ENCODE measurements at places on chromosomes 16 and 17.

DNA sequence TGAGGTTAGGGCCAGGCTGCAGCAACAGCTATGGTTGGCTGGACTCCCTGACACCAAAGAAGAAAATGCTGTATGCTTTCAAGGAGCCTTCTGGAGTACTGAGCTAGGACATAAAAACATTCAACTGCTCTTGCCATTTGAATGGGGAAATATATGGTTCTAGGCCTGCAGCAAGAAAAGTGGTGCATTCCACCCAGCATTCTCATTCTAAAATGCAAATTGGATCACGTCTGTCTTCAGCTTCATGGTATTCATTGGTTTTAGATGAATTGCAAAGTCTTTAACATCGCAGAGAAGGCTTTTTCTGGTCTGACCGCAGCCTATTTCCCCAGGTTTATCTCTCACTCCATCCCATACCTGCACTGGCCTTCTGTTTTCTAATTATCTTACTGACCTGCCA lies 27.1 kb upstream of the SOX9 start:
- H3K27ac ChIP-seq, result no peak overlapping the region
- no peaks in the 10 kb centered on the region for H3K36me3 ChIP-seq
- H3K27me3 ChIP-seq, result no peaks in the 10 kb centered on the region
- no peak overlapping the region for H3K4me3 ChIP-seq
- no peaks in the 10 kb centered on the region for H3K4me1 ChIP-seq

- peaks cover 31% of the 10 kb centered on the region for H3K36me3 ChIP-seq
- no peaks in the 10 kb centered on the region for H3K4me1 ChIP-seq
- no peaks in the 10 kb centered on the region for H3K27me3 ChIP-seq
- H3K27ac ChIP-seq, result no peak overlapping the region
Measured at GRCh38 chr17:39530513-39530912, 69.2 kb downstream of the CDK12 start.

GRCh38 chr17:5813357-5813756 lies 229.0 kb upstream of the NLRP1 start:
- no peak overlapping the region for H3K4me3 ChIP-seq
- no peak overlapping the region for H3K27ac ChIP-seq
- no peaks in the 10 kb centered on the region for H3K36me3 ChIP-seq
- H3K27me3 ChIP-seq, result peaks cover 17% of the 10 kb centered on the region
- DNase-seq, result no peak
- no peaks in the 10 kb centered on the region for H3K4me1 ChIP-seq

- H3K27ac ChIP-seq, result no peak overlapping the region
- H3K36me3 ChIP-seq, result peaks cover 30% of the 10 kb centered on the region
- no peaks in the 10 kb centered on the region for H3K27me3 ChIP-seq
- H3K4me3 ChIP-seq, result no peak overlapping the region
- no peaks in the 10 kb centered on the region for H3K4me1 ChIP-seq
Measured at GRCh38 chr17:50354776-50355175, 8.8 kb downstream of the XYLT2 start.

GRCh38 chr17:10754109-10754508 lies 24.3 kb upstream of the TMEM220 start:
- H3K4me3 ChIP-seq, result no peak overlapping the region
- H3K4me1 ChIP-seq, result no peaks in the 10 kb centered on the region
- H3K27me3 ChIP-seq, result peaks cover 5% of the 10 kb centered on the region
- no peak for DNase-seq

DNA sequence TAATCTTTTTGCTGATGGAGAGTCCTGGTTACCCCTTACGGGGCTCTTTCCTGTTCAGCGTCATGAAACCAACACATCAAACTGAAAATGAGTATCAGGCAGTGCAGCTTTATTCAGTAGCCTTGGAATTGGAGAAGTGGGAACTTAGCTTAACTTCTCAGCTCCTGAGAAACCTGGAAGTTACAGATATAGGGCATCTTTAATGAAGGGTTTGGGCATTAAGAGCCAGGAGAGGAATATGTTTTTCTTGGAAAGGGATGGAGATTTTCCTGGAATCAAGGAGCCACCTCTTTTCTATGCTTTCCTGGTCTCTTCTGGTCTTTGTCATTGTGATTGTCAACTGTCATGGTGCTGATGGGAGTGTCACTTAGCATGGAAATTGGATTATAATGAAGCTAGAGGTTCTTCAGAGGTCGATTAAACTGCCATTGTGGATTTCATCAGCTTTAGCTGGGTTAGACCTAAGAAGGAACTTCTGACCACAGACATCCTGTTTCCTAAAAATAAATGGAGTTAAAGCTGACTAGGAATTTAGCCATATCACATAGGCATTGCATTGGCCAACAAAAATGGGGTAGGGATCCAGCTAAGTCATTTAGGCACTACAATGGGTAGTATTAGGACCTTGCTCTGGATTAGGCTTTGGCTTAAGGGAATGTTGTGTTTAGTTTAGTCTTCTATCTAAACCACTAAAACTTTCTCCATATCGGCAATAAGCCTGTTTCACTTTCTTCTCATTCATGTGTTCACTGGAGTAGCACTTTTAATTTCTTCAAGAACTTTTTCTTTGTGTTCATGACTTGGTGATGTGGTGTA lies 186.4 kb downstream of the BCAS3 start:
- no peaks in the 10 kb centered on the region for H3K4me1 ChIP-seq
- no peak for DNase-seq
- H3K27ac ChIP-seq, result no peak overlapping the region
- H3K27me3 ChIP-seq, result no peaks in the 10 kb centered on the region
- H3K36me3 ChIP-seq, result no peaks in the 10 kb centered on the region
- H3K4me3 ChIP-seq, result no peak overlapping the region

- H3K27ac ChIP-seq, result no peak overlapping the region
- H3K36me3 ChIP-seq, result no peaks in the 10 kb centered on the region
- no peaks in the 10 kb centered on the region for H3K4me1 ChIP-seq
- H3K27me3 ChIP-seq, result no peaks in the 10 kb centered on the region
- no peak for DNase-seq
Measured at GRCh38 chr17:11511696-11512095, 86.6 kb upstream of the DNAH9 start.

- H3K36me3 ChIP-seq, result no peaks in the 10 kb centered on the region
- DNase-seq, result no peak
- no peak overlapping the region for H3K27ac ChIP-seq
- H3K27me3 ChIP-seq, result peaks cover 67% of the 10 kb centered on the region
Measured at GRCh38 chr16:51155820-51156806, 5.0 kb upstream of the SALL1 start.

GRCh38 chr17:63190821-63191370 lies 224.9 kb downstream of the TANC2 start:
- H3K27ac ChIP-seq, result no peak overlapping the region
- peaks cover 6% of the 10 kb centered on the region for H3K36me3 ChIP-seq
- DNase-seq, result no peak
- no peak overlapping the region for H3K4me3 ChIP-seq
- no peaks in the 10 kb centered on the region for H3K27me3 ChIP-seq

- H3K27ac ChIP-seq, result no peak overlapping the region
- DNase-seq, result no peak
- H3K4me1 ChIP-seq, result no peaks in the 10 kb centered on the region
- no peak overlapping the region for H3K4me3 ChIP-seq
Measured at GRCh38 chr17:76461765-76462555, 5.4 kb upstream of the AANAT start.

DNA sequence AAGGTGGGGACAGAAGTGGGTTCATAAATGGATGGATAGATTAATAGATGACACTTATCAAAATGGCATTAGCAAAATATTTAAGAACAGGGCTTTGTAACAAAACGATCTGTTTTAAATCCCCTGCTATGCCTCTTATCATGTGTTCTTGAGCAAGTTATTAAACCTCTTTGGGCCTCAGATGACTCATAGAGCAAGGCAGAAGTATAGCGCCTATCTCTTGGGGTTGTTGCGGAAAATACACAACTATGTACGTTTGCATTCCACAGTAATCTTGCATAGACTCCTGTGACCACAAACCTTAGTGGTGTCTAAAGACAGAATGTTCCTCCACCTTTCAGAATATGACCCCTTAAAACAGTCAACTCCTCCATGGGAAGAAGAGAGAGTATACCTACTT lies 116.8 kb downstream of the CDYL2 start:
- H3K4me1 ChIP-seq, result no peaks in the 10 kb centered on the region
- no peak overlapping the region for H3K4me3 ChIP-seq
- no peaks in the 10 kb centered on the region for H3K36me3 ChIP-seq
- no peak for DNase-seq

DNA sequence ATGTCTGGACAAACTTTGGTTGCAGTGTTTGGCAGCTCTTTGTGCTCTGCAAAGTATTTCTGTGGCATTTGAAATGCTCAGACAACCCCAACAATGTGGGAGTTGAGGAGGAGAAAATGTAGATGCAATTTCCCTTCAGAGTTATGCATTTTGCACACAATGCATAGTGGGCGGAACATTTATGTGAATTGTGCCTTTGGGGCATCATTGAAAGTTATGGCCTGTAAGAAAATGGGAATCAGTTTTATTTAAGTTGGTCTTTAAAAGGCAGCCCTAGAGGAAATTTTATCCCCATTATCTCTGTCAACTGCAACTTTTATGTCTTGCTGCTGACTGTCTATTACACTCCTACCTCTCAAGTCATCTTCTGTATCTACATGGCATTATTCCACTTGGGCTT lies 176.2 kb downstream of the MAP2K6 start:
- H3K27me3 ChIP-seq, result no peaks in the 10 kb centered on the region
- H3K4me1 ChIP-seq, result no peaks in the 10 kb centered on the region
- H3K27ac ChIP-seq, result no peak overlapping the region
- no peak overlapping the region for H3K4me3 ChIP-seq
- no peak for DNase-seq

DNA sequence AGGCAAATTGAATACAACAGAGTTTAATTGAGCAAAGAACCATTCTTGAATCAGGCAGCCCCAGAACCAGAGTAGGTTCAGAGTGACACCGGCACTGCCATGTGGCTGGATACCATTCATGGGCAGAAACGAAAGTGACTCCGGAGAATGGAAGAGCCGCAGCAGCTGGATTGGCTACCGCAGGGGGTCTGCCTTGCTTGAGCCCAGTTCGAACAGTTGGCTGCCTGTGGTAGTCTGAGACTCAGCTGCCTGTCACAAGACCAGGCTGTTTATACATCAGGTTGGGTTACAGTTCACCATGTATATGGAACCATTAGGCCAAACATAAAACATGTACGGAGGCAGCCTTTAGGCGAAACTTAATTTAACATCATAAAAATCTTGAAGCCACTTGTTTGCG lies 205.2 kb upstream of the CHMP6 start:
- DNase-seq, result no peak
- H3K36me3 ChIP-seq, result peaks cover 5% of the 10 kb centered on the region
- peaks cover 20% of the 10 kb centered on the region for H3K4me1 ChIP-seq
- no peak overlapping the region for H3K27ac ChIP-seq
- no peak overlapping the region for H3K4me3 ChIP-seq

DNA sequence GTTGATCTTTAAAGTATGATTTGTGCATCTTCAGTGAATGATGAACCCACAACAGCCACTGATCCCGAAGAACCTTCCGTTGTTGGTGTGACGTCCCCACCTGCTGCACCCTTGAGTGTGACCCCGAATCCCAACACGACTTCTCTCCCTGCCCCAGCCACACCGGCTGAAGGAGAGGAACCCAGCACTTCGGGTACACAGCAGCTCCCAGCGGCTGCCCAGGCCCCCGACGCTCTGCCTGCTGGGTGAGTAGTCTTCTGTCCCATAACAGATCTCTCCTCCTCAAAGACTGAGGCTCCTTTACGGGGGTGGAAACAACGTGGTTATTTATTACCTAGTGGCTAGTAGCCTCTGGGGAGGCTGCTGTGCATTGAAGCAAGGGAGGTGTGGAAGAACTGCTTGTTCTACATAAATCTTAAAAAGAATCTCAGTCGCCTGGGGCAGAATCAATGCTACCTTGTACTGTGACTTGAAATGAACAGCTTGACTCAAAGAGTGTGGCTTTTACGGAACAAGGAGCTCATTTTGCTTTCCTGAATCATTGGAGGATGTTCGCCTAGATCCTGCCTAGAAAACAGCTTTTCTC lies 63.0 kb upstream of the CLEC18A start:
- H3K36me3 ChIP-seq, result peaks cover 2% of the 10 kb centered on the region
- H3K27ac ChIP-seq, result no peak overlapping the region
- no peak overlapping the region for H3K4me3 ChIP-seq
- no peaks in the 10 kb centered on the region for H3K27me3 ChIP-seq

DNA sequence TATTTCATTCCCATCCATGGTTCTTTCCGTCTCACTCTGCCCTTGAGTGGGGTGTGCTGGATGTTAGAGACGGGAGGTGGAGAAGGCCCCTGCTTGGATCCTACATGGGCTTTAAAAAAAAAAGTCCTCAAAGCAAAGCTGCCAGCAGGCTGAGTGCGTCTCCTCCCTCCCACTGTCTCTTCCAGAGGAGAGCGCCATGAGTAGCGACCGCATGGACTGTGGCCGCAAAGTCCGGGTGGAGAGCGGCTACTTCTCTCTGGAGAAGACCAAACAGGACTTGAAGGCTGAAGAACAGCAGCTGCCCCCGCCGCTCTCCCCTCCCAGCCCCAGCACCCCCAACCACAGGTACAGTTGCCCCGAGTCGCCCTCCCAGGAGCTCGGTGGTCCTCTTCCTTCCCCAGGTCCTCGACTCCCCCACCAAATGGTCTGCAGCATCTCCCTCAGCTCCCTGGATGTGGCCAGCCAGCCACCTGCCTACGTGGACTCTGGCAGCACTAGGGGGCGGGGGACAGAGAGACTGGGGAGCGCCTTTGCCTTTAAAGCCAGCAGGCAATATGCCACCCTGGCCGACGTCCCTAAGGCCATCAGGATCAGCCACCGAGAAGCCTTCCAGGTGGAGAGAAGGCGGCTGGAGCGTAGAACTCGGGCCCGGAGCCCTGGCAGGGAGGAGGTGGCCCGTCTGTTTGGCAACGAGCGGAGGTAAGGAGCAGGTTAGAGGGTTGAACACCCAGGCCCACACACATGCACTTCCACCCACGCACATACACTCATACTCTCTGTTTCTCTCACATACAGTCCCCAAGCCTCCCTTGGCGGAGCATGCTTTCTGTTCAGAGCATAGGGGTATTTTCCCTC lies 68.2 kb downstream of the PLD6 start:
- H3K4me1 ChIP-seq, result peaks cover 26% of the 10 kb centered on the region
- DNase-seq, result no peak
- no peak overlapping the region for H3K27ac ChIP-seq

GRCh38 chr16:11715246-11715947 lies 27.3 kb downstream of the TXNDC11 start:
- no peak overlapping the region for H3K27ac ChIP-seq
- no peaks in the 10 kb centered on the region for H3K4me1 ChIP-seq
- H3K27me3 ChIP-seq, result no peaks in the 10 kb centered on the region
- H3K4me3 ChIP-seq, result no peak overlapping the region
- DNase-seq, result no peak

- no peaks in the 10 kb centered on the region for H3K4me1 ChIP-seq
- no peak overlapping the region for H3K27ac ChIP-seq
- H3K4me3 ChIP-seq, result no peak overlapping the region
- no peaks in the 10 kb centered on the region for H3K36me3 ChIP-seq
- no peaks in the 10 kb centered on the region for H3K27me3 ChIP-seq
Measured at GRCh38 chr16:49013727-49014080, 267.9 kb downstream of the CBLN1 start.

- H3K4me3 ChIP-seq, result peak within 1 kb of the TSS; percentile 82
- no peaks in the 10 kb centered on the region for H3K27me3 ChIP-seq
- DNase-seq, result no peak
- peak within 1 kb of the TSS; percentile 74 for H3K27ac ChIP-seq
Measured at GRCh38 chr17:80035687-80035936, at the start of gene TBC1D16. Gene TBC1D16, minus strand, starts transcription at chr17:80035872. Its CDS starts 22,325 bp downstream, at chr17:80013547.

GRCh38 chr16:4661661-4662060 lies 31.7 kb upstream of the NUDT16L1 start:
- H3K4me1 ChIP-seq, result peaks cover 19% of the 10 kb centered on the region
- no peak for DNase-seq
- H3K27me3 ChIP-seq, result no peaks in the 10 kb centered on the region
- no peak overlapping the region for H3K4me3 ChIP-seq
- no peaks in the 10 kb centered on the region for H3K36me3 ChIP-seq
- no peak overlapping the region for H3K27ac ChIP-seq

All from keratinocyte (primary cell).